AG09309 (cell line): ENCODE measurements at places on chromosomes 11 and 22.

DNA sequence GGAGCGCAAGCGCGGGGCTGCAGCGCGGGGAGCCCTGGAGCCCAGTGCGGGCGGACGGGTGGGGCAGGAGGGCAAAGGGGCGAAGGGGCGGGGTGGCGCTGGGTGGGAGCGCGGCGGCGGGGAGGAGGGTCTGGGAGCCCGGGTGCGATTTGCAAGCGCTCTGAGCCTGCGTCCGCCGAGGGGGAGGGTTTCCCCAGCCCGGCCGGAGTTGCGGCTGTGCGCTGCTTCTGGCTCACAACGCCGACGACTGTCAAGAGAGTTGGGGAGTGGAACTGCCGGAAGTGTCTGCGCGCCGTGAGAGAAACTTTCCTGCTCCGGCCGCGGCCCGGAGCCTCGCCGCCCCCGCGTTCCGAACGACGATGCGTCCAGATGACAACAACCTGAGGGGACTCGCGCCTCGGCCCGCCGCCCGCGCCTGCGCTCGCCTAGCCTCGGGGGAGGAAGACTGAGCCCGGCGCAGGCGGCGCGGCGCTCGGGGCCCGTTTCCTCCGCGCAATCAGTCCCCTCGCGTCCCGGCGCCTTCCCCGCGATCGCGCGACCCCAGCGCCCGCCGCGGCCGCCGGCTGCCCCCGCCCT is at the start of gene ARHGAP42:
TSS of gene ARHGAP42 (plus strand) at position 235 of the 576 bp plus-strand sequence. CDS start 391 bp downstream, outside the sequence.
- no peak for DNase-seq

DNA sequence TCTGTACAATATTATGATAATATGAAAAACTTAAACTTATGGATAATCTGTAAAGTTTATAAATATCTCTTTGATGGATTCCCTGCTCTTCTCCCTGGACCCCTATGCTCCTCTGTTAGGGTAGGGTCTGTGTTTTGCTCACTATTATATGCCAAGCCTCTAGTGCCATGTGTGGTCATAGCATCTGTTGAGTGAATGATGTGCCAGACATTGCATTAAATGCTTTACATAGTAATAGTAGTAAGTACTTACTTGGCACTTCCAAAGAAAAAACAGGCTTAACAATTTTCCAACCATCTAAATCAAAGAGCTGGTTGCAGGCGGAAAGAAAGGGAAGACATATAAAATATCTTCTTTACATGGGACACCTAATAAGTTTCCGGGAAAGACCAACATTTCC is 46.8 kb downstream of the LGR4 start:
- no peak for DNase-seq

DNA sequence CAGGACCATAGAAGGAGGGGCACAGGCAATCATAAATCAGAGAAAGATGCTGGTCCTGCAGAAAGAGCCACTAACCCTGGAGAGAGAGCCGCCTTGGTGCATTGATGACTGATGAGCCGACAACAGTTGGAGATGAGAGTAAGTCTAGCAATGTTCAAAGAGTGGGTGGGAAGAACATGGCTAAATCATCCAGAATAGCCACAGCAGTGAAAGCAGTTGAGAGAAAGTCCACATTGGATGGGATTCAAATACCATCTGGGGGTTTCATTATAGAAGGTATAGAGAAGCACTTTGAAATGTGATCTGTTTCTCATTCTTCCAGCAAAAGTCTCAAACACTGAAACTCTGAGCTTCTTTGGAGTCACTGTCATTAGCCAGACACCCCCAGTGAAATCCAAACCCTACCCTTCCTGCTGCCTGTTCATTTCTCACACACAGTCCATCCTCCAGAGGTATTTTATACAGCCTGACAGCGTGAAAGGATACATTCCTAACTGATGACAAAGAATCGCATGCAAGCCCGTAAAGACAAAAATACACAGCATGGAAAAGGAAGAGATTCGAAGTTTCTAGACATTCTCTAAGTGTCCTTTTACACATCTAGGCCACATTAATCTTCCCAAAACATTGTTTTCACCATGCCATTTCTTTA is 303.1 kb upstream of the MPPED2 start:
- no peak for DNase-seq

DNA sequence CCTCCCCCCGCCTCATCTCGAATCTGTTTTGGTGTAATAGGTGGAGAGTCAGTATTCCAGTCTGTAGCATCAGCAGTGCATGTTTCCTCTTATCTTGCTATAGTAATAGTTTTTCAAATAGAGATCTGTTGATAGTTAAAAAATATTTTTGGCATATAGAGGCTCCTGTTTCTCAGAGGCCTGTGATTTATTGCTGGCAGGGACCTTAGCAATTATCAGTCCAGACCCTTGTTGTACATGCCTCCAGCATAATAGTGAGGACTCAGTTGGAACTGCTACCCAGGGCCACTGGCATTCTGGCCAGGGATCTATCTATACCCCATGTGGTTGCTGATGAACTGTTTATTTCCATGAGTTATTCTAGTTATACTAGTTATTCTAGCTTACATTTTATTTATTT is 52.6 kb downstream of the SPECC1L start:
- DNase-seq, result no peak

DNA sequence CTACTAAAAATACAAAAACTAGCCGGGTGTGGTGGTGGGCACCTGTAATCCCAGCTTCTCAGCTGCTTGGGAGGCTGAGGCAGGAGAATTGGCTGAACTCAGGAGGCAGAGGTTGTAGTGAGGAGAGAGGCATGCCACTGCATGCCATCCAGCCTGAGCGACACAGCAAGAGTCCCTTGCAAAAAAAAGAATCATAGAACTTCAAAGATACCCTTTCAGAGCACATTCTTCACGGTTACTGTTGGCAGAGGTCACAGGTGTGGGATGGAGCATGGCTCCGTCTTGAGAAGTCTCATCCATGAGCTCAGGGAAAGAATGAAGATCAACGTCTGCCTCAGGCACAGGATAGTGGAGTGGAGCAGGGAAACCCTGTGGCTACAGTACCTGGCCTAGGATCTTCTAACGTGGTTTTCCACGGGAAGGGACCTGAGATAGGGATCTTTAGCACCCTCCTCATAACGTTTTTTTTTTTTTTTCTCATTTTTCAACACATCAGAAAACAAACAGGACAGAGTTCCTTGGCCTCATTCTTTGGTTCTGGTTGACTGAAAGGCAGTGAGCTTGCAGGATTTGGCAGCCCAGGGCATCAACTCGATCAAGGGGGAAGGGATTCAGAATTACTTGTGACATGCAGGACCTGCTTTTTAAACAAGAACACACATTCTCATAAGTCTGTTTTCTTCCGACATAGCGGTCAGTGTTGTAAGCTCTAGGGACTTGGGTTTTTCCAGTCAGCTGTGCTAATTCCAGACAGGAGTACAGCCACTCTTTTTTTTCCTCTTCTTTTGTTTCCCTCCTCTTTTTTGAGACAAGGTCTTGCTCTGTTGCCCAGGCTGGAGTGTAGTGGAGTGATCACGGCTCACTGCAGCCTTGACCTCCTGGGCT is 22.8 kb downstream of the F2 start:
- no peak for DNase-seq

GRCh38 chr11:20015529-20016427 is 144.5 kb downstream of the DBX1 start:
- no peak for DNase-seq

GRCh38 chr11:60786811-60787567 is 1.9 kb downstream of the MS4A10 start:
- no peak for DNase-seq

GRCh38 chr11:123973816-123974215 is 3.8 kb downstream of the OR10S1 start:
- peak; percentile 20 for DNase-seq

GRCh38 chr11:85685820-85686459 is at the start of gene CCDC89:
CCDC89 (minus strand) TSS chr11:85686195; CDS start chr11:85686130, 65 bp downstream.
- DNase-seq, result peak; percentile 73

GRCh38 chr11:21567645-21568290 is 625.1 kb upstream of the ANO5 start:
- no peak for DNase-seq

GRCh38 chr11:7892840-7893254 is 38.2 kb downstream of the OR10A6 start:
- no peak for DNase-seq

DNA sequence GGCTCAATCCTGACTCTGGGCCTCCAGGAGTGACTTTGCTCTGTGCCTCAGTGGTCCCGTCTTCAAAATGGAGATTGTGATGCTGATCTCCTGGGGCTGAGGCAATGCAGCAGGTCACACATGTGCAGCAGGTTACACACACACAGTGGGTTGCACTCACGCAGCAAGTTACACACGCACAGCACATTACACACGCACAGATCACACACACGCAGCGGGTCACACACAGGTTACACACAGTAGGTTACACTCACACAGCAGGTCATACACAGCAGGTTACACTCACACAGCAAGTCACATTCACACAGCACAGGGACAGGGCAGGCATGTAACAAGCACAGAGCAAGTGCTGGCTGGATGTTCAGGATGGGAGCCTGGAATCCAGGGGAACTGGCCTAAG is 11.3 kb downstream of the C11orf24 start:
- DNase-seq, result no peak

GRCh38 chr11:9231848-9232177 is 33.3 kb downstream of the DENND5A start:
- no peak for DNase-seq

GRCh38 chr11:101914341-101914737 is 471 bp upstream of the CEP126 start:
- peak; percentile 13 for DNase-seq

DNA sequence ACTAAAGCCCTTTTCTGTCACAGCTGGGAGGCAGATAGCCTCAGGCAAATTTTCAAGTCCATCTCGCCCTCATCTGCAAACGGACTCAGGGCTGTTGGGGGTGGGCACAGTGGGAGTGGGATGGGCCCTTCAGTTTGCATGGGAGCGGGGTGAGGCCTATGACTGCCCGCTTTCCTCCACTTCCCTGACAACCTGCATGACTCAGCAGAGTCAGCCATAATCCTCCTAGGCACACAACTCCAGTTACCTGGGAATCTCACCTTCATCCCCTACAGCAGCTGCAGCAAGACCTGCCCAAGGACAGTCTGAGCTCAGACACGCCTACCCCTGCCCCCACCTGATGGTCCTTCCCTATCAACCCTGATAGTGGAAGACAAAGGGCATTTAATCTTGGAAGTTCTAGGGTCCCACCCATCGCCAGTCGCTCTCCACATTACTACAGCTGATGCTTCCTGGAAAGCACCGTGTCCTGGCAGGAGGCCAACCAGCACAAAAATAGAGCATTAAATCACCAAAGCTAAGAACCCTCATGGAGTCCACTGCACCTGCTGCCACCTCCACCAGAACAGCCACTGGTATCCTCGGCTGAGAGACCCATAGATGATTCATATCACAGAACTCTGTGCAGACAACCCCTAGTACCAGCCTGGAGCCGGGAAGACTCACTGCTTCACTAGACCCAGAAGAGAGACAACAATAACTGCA is 319.3 kb downstream of the DCDC1 start:
- no peak for DNase-seq

DNA sequence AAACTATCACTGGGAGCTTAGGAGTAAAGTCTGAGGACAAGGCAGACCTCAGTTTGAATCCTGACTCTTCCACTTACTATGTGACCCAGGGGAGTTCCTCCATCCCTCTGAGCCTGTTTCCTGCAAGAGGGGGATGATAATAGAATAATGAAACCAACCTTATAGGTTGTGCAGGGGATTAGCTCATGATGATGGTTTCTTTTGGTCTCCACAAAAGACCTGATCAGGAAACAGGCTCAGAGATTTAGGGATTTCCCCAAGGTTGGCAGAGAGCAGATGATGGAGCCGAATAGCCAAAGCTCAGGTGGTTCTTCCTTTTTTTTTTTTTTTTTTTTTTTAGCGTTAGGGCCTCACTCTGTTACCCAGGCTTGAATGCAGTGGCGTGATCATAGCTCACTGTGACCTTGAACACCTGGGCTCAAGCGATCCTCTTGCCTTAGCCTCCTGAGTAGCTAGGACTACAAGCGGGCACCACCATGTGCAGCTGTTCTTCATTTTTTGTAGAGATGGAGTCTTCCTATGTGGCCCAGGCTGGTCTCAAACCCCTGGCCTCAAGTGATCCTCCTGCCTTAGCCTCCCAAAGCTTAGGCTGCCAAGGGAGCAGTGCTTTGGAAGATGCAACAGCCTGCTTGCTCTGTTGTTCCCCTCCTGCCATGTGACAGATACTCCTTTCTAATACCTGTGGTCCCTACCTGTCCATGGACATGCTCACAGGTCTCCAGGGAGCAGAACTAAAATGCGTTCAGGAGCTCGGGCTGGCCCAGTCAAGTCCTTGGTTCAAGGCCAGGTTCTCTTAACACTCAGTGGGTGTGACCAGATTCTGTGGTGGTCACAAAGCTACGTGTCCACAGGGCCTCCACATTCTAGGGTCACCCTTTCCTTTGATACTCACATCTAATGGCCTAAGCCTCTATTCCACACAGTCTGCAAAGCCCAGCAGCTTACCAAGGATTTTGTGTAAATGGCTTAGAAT is 22.3 kb downstream of the PATZ1 start:
- DNase-seq, result no peak

GRCh38 chr11:9060700-9061111 is 30.7 kb downstream of the SCUBE2 start:
- no peak for DNase-seq

DNA sequence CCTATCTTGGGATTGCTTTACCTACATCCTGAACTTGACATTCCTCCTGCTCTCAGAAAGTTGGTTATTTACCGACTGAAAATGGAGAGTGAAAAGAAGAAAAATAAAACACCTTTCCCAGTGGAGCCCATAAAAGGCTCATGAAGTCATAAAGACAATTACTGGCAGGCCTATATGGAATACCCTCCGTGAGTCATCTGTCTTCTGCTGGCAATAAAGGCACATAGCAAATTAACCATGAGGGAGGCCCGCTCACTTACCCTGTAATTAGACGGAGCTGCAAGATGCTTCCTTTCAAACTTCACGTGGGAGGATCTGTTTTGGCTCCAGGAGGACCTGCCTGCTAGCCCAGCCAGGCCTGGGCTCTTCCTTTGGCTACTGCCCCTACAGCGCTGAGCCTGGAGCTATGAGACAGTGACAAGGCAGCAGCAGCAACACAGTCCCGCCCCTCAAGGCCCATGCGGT is 540.4 kb downstream of the BUD13 start:
- no peak for DNase-seq

GRCh38 chr11:43943372-43943930 is 1.0 kb downstream of the C11orf96 start:
- no peak for DNase-seq

DNA sequence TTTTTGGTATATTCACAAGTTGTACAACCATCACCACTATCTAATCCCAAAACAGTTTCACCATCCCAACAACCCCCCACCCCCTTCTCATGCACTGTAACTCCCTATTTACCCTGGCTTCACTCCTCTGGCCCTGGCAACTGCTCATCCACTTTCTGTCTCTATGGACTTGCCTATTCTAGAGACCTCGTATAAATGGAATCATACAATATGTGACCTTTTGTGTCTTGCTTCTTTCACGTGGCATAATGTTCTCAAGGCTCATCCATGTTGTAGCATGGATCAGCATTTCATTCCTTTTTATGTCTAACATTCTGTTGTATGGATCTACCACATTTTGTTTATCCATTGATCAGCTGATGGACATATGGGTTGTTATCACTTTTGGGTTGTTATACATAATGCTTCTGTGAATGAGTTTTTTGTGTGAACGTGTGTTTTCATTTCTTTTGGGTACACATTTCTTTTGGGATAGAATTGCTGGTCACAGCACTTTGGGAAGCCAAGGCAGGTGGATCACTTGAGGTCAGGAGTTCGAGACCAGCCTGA is 46.1 kb downstream of the GDPD5 start:
- no peak for DNase-seq

GRCh38 chr22:33261699-33262098 is 203.5 kb upstream of the SYN3 start:
- no peak for DNase-seq
